RPMI7951 (cell line): ENCODE measurements at places on chromosomes 3 and 15.
A peak's percentile ranks its signal among the peaks of the same experiment; 100 is the strongest.

DNA sequence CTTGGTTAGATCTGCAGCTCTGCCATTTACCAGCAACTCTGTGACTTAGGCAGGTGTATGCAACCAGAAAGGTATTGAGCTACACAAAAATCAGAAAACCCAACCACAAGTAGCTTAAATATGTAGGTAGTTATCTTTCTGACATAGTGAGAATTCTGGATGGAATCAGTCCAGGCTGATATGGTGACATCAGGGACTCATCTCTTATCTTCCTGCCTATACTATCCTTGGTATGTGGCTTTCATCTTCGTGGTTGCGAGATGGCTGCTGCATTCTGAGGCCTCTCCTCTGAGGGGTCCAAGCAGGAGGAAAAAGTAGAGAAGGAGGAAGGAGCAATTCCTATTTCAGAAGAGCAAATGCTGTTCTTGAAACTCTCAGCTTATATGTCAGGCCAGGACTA, 40.0 kb downstream of the CTDSPL start:
- no peak for DNase-seq

GRCh38 chr15:28096670-28097431, 2.3 kb downstream of the OCA2 start:
- DNase-seq = no peak

- DNase-seq = no peak
Measured at GRCh38 chr3:10000686-10001085, 14.0 kb upstream of the EMC3 start.

GRCh38 chr15:56086566-56086965, 93.2 kb upstream of the NEDD4 start:
- DNase-seq = no peak

- peak; percentile 95 for DNase-seq
Measured at GRCh38 chr15:32669896-32670611, 28.5 kb downstream of the SCG5 start.

DNA sequence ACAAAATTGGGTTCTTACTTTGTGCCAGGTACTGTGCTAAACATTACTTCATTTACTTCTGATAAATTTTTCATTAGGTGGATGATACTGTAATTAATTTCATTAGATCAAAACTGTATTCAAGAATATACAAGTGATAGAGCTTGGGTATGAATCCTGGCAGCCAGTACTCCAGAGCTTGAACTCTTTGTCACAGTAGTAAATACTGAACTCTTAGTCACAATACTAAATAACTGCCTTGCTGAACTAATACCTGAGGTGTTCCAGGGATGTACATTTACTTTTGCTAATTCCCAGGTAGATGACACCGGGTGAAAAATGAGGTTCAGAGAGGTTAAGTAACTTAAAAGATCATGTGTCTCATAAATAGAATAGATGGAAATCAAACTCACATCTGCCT, 20.3 kb downstream of the FXR1 start:
- DNase-seq = no peak
